Left ventricle myocardium superior (tissue), 1 donor: ENCODE measurements at places on chromosomes 6 and 20. TPM values are rescaled to one million over a fixed set of nuclear protein-coding genes. Genes with fewer than 3 reads are reported as not detected.

GRCh38 chr20:57475388-57476083 lies 49.4 kb downstream of the CTCFL start:
- no peak for DNase-seq

DNA sequence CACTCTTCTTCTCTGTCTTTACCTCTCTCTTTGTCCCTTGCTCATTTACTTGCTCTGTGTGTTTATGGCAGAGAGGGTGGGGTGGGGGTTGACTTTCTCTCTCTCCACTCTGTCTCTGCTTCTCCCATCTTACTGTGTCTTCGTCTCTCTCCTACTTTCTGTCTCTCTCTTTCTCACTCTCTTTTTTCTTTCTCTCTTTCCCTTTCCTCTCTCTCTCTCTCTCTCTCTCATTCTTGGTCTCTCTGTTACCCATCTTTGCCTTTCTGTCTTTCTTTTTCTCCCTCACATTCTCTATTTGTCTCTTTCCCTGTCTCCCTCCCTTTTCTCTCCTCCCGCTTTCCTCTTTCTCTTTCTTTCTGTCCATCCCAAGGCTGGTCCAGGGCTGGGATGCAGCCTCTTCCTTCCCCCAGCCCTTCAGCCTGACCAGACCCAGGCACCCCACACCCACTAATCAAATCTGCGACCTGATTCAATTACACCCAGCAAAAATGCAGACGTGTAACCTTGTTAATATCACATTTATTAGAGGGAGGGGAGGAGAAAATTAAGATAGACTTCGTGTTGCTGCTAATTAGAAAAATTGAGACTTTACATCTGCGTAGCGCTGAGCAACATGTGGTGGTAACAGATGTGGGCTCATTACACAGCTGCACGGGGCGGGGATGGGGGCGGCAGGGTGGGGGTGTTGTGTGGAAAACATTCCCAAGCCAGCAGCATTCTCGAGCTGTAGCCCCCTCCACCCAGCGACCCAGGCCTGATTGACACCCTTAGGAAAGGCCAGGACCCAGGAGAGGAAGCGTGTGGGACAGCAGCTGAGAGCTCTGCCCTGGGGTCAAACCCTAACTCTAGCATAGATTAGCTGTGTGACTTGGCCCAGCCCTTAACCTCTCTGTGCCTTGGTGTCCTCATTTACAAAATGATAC lies 124.9 kb upstream of the MAFB start:
- DNase-seq, result no peak

- no peak for DNase-seq
Observed at GRCh38 chr6:33839399-33840047, 35.7 kb upstream of the MLN start.

- DNase-seq, result no peak
Observed at GRCh38 chr6:134622382-134623173, 304.7 kb upstream of the SGK1 start.

DNA sequence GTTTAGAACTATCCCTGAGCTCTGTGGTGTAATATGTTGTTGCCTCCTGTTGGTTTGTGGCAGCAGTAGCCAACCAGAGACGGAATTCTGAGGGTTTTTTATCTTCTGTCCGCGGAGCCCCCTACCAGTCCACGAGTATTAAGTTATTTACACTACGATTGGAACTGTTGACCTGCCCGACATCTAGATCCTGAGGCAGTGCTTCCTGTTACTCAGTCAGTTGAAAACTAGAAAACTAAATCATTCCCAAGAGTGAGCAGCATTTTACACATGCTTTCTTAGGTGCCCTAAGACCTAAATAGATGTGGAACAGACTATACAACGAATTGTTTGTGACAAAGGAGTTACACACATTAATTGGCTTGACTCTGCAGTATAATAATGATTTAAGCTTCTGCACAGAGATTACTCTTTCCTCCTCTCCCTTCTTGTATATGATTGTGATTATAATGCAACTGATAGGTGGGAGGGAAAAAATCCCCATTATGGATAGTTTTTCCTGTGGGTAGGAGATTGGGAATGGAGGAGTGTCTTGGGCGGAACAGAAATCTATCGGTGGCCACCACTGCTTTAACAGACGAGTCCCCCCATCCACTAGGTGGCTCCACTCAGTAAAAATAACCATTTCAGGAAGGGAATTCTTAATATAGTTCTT lies 1.7 kb downstream of the LOC128125822 start:
- no peak for DNase-seq

DNA sequence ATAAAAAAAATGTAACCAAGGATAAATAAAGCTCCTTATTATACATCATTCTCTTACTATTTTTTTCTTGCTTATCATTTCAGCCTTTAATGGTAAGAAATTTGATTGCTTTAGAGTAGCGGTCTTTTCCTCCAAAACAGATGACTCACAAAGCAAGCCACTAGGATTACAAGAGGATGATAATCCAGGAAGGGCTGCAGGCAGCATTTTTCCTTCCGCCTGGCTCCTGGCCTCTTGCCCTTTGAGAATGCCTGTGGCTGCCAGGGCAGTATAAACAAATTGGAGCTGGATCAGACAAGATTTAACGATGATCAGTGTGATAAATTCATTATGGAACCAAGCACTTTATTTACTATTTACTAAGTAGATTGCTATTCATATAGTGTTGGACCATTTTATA lies 9.7 kb upstream of the FBXL4 start:
- no peak for DNase-seq

DNA sequence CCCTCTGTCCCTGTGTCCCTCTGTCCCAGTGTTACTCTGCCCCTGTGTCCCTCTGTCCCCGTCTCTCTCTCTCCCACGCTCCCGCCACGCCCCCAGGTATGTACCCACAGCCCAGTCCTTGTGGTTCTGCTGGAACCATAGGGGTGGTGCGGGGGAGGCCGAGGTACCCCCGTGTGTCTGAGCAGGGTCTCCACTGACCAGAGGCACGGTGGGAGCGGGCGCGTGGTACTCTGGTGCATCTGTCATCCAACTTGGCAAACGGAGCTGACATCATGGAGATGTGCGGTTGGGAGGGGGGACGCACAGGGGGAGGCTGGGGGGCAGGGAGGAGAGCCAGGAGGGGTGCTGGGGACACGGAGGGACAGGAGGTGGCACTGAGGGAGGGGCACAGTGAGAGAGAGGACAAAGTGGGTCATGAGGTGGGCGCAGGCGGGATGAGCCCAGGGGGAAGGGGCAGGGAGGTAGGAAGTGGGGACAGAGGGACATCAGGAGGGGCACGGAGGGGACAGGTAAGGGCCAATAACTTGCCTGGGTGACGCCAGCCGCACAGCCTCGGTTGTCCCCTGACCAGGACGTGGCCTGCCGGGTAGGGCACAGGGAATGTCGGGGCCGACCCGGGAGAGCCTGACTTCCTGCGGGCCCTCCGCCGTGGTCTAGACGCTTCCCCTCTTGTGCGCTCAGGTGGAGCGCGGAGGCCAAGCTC lies 163.6 kb upstream of the PDE10A start:
- no peak for DNase-seq

DNA sequence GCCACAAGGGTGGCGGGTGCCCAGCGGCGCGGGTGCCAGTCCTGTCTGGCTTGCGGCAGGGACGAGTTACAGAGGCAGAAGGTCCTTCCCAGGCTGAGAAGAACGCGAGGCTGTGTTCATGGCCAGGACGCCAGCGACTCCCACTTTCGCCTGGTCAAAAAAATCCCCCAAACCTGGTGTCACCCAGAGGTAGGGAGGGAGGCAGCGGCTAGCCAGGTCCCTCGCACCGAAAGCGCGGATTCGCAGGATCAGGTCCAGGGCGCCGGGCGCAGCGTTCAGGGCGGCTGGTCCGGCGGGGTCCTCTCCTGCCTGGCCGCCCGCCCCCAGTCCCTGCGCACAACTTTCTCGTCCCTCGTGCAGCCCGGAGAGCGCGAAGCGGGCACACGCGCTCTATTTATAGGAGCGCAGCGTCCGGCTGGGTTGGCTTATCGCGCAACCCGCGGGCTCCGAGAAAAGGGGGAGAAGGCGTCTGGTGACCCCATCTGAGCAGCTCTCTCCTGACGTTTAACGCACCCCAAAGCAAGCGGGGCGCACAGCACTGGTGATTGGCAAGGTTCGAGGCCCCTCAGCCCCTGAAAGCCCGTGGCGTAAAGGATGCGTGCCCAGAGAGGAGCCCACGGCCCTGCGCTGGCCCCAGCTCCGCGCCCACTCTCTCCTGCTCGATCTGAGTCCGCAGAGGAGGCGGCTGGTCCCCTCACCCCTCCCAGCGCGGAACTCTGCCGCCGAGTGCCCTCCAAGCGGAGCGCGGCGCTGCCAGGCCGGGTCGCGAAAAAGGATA lies 519 bp downstream of the CBLN4 start:
- no peak for DNase-seq

GRCh38 chr20:52621401-52621800 lies 350.8 kb upstream of the TSHZ2 start:
- DNase-seq, result no peak

GRCh38 chr6:151010071-151010470 lies 144.6 kb downstream of the MTHFD1L start:
- no peak for DNase-seq

DNA sequence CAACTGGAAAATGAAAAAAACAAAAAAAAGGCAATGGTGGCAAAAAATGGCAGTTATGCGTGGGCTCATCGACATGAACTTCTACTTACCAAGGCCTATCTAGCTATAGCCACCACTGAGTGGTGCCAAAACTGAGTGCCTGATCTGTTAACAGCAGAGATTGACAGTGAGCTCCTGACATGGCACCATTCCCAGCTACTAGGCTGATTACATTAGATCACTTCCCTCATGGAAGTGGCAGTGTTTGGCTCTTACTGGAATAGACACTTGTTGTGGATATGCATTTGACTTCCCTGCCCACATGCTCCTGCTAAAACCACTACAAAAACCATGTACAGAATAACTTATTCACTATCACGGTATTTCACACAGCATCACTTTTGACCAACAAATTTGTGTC lies 216.1 kb upstream of the SGK1 start:
- no peak for DNase-seq

GRCh38 chr6:43658161-43658560 lies 13.3 kb downstream of the RSPH9 start:
- no peak for DNase-seq

GRCh38 chr6:106773996-106774629 lies 144.7 kb downstream of the QRSL1 start:
- DNase-seq, result no peak

GRCh38 chr6:37289931-37290330 lies 32.0 kb upstream of the TMEM217 start:
- no peak for DNase-seq

GRCh38 chr20:31908424-31908823 lies 38.0 kb downstream of the TTLL9 start:
- DNase-seq, result no peak

- no peak for DNase-seq
Observed at GRCh38 chr20:63886921-63887320, 8.0 kb upstream of the DNAJC5 start.

DNA sequence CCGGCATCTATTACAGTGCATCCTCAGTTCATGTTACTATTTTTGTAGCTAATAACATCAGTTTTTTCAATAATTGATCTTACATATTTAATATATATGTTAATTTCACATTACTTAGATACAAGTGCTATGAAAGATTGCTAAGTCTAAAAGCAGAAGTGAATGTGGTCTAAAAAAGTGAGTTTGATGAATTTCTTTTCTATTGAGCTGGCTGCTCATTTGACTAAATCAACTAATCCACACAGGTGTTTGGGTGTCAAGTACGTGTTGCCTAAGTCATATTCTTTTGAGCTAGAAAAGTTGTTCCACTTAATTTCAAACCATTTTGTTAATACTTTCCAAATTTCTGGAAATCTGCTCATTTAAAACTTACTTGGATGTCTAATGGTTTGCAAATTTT lies 46.6 kb upstream of the EZR start:
- DNase-seq, result no peak

- no peak for DNase-seq
Observed at GRCh38 chr20:23211164-23211563, 125.0 kb upstream of the CD93 start.

DNA sequence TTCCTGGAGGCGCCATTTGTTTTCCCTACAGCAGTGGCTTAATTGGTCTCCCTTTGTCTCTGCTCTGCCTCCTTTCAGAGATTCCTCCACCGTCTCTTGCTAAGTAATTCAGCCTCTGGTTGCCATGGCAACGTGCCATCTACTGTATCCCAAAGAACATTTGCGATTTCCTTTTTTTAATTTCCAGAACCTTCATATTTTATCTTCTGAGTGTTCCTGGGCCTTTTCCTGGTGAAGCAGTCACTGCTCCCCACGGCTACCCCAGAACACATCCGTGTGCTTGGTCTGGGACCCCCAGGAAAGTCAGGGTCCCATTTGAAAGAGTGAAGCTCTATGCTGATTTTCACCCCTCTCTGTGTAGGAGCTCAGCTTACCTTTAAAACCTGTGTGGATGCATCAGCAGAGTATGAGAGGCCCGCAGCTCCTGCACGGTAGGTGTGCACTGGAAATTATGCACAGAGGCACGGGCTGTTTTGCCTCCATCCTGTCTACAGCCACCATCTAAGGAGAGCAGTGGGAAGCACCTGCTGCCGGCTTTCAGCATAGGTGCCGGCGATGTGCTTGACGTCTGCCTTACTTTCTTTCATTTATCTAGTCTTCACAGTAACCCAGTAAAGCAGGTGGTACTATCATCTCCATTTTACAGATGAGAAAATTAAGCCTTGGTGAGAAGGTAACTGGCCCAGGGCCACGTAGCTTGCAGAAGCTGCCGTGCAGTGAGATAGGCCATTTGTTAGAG lies 122.8 kb downstream of the SYCP2 start:
- DNase-seq, result no peak

GRCh38 chr20:62686869-62687830 lies 21.5 kb upstream of the NTSR1 start:
- no peak for DNase-seq

DNA sequence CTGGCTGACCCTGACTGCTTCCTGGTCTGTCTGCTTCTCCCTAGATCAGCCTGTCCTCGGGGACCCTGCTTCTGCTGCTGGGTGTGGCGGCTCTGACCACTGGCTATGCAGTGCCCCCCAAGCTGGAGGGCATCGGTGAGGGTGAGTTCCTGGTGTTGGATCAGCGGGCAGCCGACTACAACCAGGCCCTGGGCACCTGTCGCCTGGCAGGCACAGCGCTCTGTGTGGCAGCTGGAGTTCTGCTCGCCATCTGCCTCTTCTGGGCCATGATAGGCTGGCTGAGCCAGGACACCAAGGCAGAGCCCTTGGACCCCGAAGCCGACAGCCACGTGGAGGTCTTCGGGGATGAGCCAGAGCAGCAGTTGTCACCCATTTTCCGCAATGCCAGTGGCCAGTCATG lies 6.3 kb downstream of the NRSN2 start:
- DNase-seq, result no peak

Gene C20orf202
- total RNA-seq, result 0.25 TPM

Gene TAB2
- total RNA-seq, result 57.6 TPM

Gene PSORS1C1
- 1.5 TPM for total RNA-seq

Gene MUC22
- total RNA-seq, result 0.22 TPM

Gene HMGA1
- 51.9 TPM for total RNA-seq

Gene RUNX2
- 0.79 TPM for total RNA-seq

Gene FOXP4
- total RNA-seq, result 16.8 TPM

Gene MAP7
- total RNA-seq, result 3.9 TPM
